ENCODE measurements at places on chromosomes 2 and 18.

GRCh38 chr2:34001557-34001956, 402.5 kb upstream of the FAM98A start:
- DNase-seq = no peak

GRCh38 chr2:241279413-241279812, 36.1 kb downstream of the HDLBP start:
- no peak for DNase-seq

DNA sequence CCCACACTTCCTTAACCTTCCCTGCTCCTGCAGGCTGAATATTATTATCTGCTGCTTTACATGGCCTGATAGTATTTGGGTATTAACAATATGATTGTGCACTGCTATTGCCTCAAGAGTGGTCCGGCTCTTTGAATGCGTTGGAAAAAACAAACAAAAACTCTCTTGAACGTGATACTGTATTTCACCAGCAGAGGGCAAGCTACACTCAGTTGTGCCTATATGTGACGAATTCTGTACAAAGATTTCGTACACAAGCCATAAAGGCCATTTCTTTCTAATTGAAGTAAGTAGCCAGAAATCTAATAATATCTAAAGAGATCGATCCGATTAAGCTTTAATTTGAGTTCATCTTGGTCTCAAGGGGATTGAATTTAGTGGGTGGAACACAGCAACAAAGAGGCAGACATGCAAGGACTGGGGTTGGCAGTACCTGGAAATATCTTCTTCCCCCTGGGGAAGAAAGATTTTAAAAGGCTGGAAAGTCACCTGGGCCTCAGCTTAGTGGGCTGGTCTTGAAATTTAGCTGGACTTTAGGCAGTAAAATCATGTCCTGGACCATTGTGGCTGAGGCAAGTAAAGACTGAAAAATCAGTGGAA, 49.3 kb upstream of the RAB6D start:
- peak; percentile 45 for DNase-seq

- DNase-seq = no peak
Observed at GRCh38 chr18:31649978-31650719, 34.2 kb downstream of the B4GALT6 start.

- DNase-seq = no peak
Observed at GRCh38 chr2:24313744-24314632, 46.3 kb downstream of the ITSN2 start.

GRCh38 chr2:217922101-217923006, 80.4 kb downstream of the TNS1 start:
- no peak for DNase-seq

Data from COR-L47 (cell line).